ENCODE measurements at places on chromosomes 13 and 19.

DNA sequence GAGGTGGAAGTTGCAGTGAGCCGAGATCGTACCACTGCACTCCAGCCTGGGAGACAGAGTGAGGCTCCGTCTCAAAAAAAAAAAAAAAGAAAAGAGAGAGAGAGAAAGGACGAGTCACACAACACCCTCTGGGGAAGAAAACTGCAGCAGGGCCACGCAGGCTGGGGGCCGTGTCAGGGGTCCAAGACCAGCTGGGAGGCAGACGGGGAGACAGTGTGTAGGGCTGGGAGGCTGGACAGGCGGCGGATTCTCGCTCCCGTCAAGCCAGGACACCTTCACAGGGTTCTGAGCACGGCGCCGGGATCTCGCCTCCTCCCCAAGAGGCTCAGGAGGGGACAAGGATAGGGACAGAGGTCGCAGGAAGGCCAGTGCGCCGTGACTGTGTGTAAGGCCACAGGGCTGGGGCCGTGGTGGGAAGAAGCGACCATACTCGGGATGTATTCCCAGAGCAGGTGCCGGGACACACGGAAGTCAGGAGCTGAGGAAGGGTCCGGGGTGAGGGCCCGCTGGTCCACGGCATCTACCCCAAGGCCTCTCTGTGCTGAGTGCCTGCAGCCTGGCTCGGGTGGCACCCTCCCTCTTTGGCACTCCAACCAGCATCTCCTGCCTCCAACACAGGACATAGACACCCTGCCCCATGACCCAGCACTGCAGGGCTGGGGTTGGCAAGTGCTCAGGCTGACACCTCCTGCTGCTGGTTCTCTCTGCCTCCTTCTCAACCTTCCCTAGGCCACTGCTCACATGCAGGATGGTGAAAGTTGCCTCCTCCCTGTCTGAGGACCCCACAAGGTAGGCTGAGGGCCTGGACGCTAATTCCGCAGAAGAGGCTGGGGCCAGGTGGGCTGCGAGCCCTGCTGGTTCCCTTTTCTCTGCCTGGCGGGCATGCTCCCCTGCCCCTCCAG lies 21.2 kb downstream of the ZNF787 start:
- no peak for DNase-seq

DNA sequence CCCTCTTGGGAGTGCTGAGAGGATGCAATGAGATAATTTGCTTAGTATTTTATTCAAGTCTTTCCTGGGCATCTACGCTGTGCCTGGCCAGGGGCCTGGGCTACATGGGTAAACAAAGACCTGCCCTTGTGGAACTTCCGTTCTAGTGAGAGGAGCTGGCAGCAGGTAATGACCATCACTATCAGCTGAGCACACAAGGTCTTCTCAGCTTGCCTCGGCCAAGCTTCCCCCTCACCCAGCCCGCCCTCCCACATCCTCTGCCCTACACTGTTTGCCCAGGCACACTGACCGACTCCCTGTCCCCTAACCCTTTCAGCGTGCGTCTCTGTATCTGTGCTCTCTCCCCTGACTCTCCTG lies 8.6 kb upstream of the FKRP start:
- no peak for DNase-seq

DNA sequence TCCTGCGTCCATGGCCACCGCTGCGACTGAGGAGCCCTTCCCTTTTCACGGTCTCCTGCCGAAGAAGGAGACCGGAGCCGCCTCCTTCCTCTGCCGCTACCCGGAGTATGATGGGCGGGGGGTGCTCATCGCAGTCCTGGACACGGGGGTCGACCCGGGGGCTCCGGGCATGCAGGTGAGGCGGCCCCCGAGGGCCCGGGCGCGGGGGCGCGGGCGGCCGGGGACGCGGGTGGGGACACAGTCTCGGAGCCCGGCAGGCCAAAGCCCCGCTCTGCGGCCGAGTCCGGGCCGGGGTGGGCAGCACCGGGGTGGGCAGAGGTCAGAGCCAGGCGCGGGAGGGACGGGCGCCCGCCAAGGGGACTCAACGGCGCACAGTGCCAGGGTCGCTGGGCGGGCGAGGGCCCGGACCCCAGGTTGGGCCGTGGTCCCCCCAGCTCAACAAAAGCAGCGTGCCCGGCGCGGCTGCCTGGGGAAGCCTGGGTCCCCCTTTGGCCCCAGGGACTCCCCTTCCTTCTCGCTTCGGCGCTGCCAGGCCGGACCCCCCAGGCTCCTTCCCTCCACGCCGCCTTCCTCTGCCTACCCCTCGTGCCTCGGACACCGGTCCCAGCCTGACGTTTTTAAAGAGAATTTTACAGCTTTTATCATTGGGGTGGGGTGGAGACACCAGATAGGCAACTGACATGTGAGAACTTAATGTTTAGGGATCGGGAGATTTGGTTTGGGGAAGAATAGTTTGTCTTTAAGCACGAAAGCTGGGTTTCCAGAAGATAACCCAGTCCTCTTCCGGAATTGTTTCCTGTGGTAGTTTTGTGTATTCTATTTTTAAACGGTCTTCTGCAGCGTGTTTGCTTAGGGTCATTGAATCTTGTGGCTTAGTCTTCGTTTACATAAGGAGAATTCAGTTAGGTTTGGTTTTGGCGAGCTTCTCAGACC lies 509 bp downstream of the TPP2 start:
- DNase-seq: peak; percentile 22

DNA sequence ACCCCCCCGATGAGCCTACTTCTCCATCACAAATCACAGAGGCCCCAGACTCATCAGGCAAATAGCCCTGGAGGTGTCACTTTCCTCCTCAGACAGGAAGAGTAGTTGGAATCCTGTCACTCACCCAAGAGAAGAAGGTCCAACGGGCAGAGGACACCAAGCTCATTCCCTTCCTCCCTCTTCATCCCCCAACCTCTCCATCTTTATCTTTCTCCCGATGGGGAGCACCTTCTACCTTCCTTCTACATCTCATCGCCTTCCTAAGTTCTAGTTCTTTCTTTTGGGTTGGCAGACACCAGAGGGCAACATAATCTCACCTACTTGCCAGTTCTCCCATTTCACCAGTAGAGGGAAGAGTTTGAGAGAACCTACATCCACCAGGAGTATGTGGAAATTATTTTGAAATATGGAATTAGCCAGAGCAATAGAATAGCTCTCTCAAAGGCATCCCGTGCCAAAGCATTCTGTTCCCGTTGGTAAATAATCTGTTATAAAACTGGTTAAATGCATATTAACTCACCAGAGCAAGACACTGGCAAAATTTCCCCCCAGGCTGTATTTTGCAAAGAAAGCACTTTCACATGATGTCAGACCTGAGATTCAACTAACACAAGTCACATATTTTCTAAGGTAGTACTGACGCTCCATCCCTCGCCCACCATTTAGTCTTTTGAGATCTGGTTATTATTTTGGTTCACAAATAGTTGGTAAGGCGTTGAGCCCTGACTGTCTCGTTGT lies 55.0 kb downstream of the ZIC5 start:
- no peak for DNase-seq

DNA sequence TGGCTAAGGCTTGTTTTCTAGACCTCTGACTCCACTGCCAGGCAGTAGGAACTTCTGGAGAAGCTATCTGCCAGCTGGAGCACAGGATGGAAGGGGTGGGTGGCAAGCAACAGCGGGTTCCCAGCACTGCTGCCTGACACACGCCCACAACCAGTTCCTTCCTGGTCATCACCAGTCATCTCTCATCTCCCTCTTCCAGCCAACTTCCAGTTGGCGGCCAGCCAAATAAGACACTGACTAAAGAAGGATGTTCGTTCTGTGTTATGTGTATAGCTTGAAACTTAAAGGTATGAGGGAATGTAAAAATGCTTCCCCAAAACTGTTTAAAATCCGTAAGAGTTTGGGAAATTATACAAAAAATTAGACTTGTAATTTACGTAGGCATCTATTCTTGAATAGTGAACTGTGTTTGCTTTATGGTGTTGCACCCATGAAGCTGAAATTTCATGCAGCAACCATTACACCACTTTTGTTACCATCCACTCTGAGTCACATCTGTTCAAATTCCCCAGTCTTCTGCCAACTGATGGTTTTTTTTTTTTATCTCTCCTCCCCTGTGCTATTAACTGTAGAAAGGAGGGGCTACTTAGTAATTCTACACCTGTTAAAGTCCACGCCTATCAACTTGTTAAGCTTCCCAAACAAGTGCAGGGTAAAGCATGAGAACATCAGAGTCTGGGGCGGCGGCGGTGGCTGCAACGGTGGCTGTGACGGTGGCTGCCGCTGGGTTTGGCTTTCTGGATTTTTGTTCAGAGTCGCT lies 86.2 kb upstream of the FRY start:
- DNase-seq: no peak

DNA sequence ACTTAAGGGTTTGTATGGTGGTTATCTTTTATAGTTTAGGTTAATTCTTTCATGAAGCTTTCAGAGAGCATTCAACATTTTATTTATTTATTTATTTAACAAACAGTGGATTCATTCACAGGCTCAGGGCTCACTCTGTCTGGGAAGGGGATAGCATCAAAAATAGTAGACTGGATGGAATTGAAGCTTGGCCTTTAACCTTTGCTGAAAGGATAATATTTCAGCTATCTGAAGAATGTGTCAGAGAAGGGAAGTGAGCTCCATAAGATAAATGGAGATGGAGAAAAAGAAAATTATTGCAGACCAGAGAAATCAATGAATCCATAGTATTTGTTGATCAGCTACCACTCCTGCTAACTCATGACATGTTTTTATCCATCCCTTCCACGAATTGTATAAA lies 305.6 kb downstream of the COG6 start:
- DNase-seq: no peak

GRCh38 chr19:29120466-29120865 lies 92.5 kb downstream of the UQCRFS1 start:
- DNase-seq: no peak

- DNase-seq: no peak
Measured at GRCh38 chr19:33698576-33699435, 77.1 kb downstream of the CHST8 start.

- DNase-seq: no peak
Measured at GRCh38 chr13:28220166-28220565, 81.8 kb downstream of the PAN3 start.

- no peak for DNase-seq
Measured at GRCh38 chr13:110699148-110700145, 6.5 kb downstream of the CARS2 start.

DNA sequence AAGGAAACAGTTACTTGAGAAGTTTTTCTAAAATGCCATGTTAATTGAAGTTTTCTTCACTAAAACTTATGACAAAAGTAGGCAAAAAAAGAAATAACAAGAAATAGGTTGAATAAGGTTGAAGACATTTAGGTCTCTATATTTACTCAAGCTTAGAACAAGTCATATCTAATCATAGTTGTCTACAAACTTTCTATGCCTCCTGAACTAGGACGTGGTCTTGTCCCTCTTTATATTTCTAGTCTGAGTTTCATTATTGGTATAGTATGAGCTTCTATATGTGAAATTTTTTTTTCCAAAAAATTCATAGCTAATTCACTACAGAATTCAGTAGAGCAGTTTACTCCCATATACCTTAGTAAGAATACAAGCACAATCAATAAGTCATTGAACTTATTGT lies 836.4 kb downstream of the SLITRK6 start:
- DNase-seq: no peak

DNA sequence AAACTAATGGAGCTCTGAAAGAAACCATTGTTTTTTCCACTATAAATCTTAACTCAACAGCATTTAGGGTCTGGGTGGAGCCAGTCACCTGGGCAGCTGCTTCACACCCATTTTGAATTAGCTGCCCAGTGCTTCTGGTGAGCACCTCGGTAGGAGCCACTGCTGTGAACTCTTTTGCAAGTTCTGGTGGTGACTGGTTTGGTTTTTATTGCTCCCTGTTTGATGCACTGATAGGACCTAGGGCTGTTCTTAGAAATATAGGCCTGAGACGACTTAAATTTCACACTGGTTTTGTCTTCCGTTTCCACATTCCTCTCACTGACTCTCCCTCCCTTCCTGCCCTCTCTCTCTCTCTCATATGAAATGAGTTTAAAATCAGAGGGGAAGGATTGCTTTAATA lies 103.9 kb downstream of the GGACT start:
- DNase-seq: no peak

- peak; percentile 19 for DNase-seq
Measured at GRCh38 chr19:39083983-39084731, at the start of gene ACP7. Gene ACP7, plus strand, starts transcription at chr19:39084368. Its CDS starts 902 bp downstream, at chr19:39085270.

- no peak for DNase-seq
Measured at GRCh38 chr13:71030784-71031183, 836.2 kb downstream of the DACH1 start.

- DNase-seq: no peak
Measured at GRCh38 chr19:1601613-1602064, 3.6 kb downstream of the UQCR11 start.

- no peak for DNase-seq
Measured at GRCh38 chr19:31500197-31500830, 151.1 kb upstream of the TSHZ3 start.

DNA sequence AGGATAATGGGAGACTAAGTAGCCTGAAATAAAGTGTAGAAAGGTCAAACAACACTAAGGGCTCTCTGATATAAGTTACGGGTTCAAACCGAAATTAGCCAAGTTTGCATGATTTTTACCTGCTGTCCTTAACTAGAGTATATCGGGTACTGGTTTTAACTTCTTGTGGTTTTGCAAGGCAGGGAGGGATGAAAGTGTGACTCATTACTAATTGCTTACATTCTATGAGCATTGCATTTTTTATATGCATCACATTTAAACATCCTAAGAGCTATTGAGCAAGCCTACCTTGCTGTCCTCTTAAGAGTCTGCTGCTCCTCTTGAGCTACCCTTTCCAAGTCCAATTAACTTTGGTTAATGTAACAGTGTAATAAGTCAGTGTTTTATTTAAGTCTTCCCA lies 415.4 kb downstream of the SLITRK5 start:
- no peak for DNase-seq

- no peak for DNase-seq
Measured at GRCh38 chr19:8331263-8331845, 10.1 kb downstream of the RPS28 start.

GRCh38 chr19:13026462-13027370 lies 31.4 kb downstream of the NFIX start:
- no peak for DNase-seq
